Adrenal gland (tissue), 19 donors: ENCODE measurements at places on chromosomes 12 and 14.

DNA sequence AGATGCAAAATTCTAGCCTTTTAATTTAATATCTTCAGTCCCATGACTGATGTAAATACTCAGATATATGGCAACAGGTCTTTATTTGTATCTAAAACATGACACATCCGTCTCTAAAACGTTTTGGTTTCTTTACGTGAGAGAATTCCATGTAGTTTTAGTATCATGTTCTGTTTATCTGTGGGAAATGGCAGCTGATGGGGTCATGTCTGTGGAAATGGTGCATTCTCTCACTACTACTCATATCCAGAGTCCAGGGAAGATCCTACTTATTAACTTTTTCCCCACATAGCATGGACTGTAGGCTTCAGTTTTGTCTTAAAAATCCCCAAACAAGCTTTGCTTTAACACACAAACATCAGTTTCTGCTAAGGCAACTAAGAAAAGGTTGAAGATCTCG lies 53.8 kb downstream of the SPTLC2 start:
- no peak overlapping the region for H3K4me3 ChIP-seq
- H3K27ac ChIP-seq, result no peak overlapping the region
- no peaks in the 10 kb centered on the region for H3K27me3 ChIP-seq
- no peak for DNase-seq

DNA sequence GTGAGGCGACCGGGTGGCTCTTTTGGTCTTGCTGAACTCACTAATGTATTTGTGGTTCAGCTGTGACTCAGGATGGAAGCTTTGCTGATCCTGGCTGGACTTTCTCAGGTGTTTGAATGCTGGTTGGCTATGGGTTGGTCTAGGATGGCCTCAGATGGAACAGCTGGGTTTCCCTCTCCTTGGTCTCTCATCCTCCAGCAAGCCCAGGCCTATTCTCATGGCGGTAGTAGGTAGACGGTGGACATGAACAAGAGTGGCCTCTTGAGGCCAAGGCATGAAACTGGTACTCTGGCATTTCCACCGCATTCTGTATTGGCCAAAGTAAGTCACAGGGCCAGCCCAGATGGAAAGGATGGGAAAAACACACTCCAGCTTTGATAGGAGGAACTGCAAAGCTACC lies 11.8 kb upstream of the POLR3B start:
- H3K4me1 ChIP-seq, result peaks cover 36% of the 10 kb centered on the region
- H3K27ac ChIP-seq, result no peak overlapping the region

GRCh38 chr12:119683816-119684215 lies 15.9 kb downstream of the PRKAB1 start:
- peaks cover 10% of the 10 kb centered on the region for H3K4me1 ChIP-seq
- H3K36me3 ChIP-seq, result peaks cover 33% of the 10 kb centered on the region

DNA sequence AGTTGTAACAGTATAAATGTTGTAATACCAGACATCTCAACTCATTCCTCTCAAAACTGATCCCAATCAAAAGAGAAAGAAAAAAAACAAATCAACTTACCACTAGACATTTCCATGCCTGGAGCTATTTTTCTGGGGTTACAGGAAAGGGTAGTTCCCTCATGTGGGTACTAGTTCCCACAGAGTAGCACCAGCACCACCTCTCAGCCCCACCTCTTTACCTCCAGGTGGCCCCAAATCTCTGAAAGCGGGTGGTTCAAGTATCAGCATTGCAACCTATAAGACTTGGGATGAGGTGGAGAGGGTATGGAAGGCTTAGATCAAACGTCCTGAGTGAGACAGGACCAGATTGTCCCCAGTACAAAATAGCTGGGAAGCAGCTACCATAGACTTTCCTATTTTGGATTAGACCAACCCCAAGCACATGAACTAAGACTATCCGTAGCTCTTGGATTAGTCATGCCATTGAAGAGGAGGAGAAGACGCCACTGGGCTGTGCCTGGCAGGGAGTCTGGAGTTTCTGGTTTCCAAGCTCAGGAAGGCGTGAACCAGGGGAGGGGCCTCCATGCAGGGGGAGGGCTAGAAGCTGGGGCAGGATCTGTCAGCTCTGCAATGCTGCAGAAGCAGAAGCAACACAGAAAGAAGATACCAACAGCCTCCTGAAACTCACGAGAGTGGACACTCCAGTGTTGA lies at the start of gene SLC39A2:
Gene SLC39A2 (plus strand): TSS at position 620 of the 693 bp plus-strand sequence. CDS start 154 bp downstream, outside the sequence.
- no peak for DNase-seq
- no peak within 1 kb of the TSS for H3K27ac ChIP-seq
- H3K4me1 ChIP-seq, result no peaks in the 10 kb centered on the region
- H3K4me3 ChIP-seq, result no peak within 1 kb of the TSS
- H3K36me3 ChIP-seq, result no peaks in the 10 kb centered on the region
- H3K27me3 ChIP-seq, result no peaks in the 10 kb centered on the region

DNA sequence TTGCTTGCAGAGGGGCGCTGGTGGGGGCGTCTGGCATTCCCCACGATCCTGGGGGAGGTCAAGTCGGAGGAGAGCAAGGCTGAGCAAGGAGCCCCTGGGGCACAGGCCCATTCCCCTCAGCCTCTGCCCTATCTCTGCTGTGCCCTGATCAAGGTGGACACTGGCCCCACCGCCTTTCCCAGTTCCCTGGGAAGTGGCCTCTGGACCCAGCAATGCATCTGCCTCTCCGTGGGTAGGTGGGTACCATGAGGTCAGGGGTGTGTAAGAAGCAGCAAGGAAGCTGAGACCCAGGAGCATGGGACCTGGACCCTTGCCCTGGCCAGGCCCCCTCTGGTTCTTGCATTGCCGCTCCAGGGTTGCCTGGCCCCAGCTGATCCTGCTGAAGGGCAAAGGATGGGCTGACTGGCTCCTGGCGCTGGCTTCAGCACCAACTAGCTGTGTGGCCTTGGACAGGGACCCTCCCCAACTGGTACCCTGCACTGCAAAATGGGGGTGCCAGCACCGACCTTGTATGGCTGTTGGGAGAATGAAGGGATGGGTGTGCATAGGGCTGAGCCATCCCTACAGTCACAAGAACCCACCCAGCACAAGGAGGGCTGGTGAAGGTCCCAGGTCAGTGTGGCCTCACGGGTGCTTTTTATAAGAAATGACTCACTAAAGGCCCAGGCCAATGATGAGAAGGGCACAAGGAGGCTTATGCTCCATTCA lies 19.6 kb downstream of the SLC25A29 start:
- peak; percentile 33 for DNase-seq
- H3K27me3 ChIP-seq, result no peaks in the 10 kb centered on the region
- H3K4me3 ChIP-seq, result no peak overlapping the region
- H3K4me1 ChIP-seq, result peaks cover 16% of the 10 kb centered on the region
- peak overlapping the region; percentile 57 for H3K27ac ChIP-seq
